ENCODE measurements at places on chromosomes 1 and 21. TPM values are rescaled to one million over a fixed set of nuclear protein-coding genes. Genes with fewer than 3 reads are reported as not detected.

GRCh38 chr1:193549081-193549480, 362.7 kb upstream of the B3GALT2 start:
- DNase-seq = no peak

GRCh38 chr1:205517763-205518162, 13.3 kb downstream of the CDK18 start:
- DNase-seq = no peak

The FMO2 gene
- total RNA-seq = not detected

The CFAP107 gene
- not detected for total RNA-seq

- DNase-seq = no peak
Measured at GRCh38 chr1:174818014-174818616, 181.6 kb upstream of the CACYBP start.

DNA sequence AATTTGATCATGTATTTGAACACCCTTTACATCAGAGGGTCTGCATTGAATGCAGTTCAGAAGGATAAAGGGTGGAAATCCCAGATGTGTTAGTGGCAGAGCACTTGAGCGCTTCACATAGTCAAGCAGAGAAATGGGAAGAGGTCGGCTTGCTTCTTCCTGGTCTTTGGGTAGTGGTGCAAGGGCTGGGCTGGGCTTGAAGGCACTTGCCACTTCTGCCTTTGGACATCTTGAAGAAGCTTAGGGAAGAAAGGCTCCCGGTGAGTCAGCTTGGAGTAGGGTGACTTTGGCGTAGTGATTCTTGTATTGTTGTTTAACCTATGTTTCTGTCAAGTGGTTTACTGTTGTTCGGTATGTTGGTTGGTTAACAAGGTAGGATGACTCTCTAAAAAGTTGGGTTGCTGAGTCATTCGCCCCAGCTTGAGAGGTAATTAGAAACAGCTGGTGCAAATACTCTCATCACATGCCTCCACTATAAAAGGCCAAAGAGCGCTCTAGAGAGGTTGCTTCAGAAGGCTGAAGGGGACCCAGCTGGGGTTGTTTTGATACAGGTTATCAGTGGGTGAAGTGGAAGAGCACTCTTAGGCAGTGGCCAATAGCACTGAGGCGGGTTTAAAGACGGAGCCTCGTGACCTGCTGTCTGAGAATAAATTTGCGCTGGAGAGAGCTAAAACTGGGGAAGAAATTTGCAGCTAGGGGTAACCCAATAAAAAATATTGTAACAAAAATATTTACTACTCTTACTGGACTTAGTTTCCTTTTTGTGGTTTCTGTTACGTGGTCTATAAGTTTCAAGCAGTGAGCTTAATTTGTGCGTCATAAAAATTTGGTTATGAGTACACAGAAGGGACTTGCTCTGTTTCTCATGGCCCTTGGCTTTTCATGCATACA, 1.4 kb downstream of the BACH1 start:
- peak; percentile 13 for DNase-seq

DNA sequence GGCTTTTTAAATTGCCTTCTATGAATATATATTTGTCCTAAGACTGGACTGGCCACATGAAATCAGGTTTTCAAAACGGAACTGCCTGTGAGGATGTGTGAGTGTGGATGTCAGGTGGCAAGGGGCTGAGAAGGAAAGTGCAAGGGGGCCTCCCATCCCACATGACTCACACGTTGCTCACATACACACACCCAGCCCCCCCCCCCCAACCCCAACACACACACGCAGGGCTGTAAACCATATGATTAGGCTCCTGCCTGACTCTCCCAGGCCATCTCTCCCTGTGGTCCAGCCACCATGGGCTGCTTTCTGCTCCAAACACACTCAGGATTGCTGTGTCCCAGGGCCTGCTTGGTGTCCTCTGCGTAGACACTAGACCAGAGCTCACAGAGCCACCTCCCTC, 22.4 kb downstream of the DEGS1 start:
- no peak for DNase-seq
